ENCODE measurements at places on chromosomes 7 and 10. TPM values are rescaled to one million over a fixed set of nuclear protein-coding genes. Genes with fewer than 3 reads are reported as not detected.

The PAX4 gene
- not detected for polyA plus RNA-seq

GRCh38 chr10:22252801-22253579 lies 35.2 kb upstream of the EBLN1 start:
- H3K4me3 ChIP-seq, result peak overlapping the region; percentile 93
- peaks cover 9% of the 10 kb centered on the region for H3K27me3 ChIP-seq
- peak overlapping the region; percentile 97 for H3K27ac ChIP-seq
- peak; percentile 32 for DNase-seq
- H3K4me1 ChIP-seq, result peaks cover 2% of the 10 kb centered on the region
- H3K36me3 ChIP-seq, result no peaks in the 10 kb centered on the region

GRCh38 chr10:73887294-73888039 lies 13.1 kb upstream of the CAMK2G start:
- DNase-seq, result no peak
- H3K4me3 ChIP-seq, result no peak overlapping the region
- peaks cover 19% of the 10 kb centered on the region for H3K4me1 ChIP-seq
- H3K27ac ChIP-seq, result no peak overlapping the region
- no peaks in the 10 kb centered on the region for H3K36me3 ChIP-seq

- H3K27ac ChIP-seq, result no peak overlapping the region
- no peak overlapping the region for H3K4me3 ChIP-seq
- H3K36me3 ChIP-seq, result no peaks in the 10 kb centered on the region
- no peaks in the 10 kb centered on the region for H3K27me3 ChIP-seq
These were observed 162.1 kb downstream of the DIP2C start for GRCh38 chr10:527416-527815.

The EXOC4 gene
- 20.6 TPM for polyA plus RNA-seq

The CALML3 gene
- polyA plus RNA-seq, result not detected

The ABLIM1 gene
- 0.91 TPM for polyA plus RNA-seq

The CREB5 gene
- polyA plus RNA-seq, result 25.1 TPM

The GPR85 gene
- not detected for polyA plus RNA-seq

GRCh38 chr7:11430841-11431240 lies 401.2 kb downstream of the THSD7A start:
- DNase-seq, result no peak
- no peaks in the 10 kb centered on the region for H3K27me3 ChIP-seq
- H3K4me3 ChIP-seq, result no peak overlapping the region

The CALML5 gene
- not detected for polyA plus RNA-seq

DNA sequence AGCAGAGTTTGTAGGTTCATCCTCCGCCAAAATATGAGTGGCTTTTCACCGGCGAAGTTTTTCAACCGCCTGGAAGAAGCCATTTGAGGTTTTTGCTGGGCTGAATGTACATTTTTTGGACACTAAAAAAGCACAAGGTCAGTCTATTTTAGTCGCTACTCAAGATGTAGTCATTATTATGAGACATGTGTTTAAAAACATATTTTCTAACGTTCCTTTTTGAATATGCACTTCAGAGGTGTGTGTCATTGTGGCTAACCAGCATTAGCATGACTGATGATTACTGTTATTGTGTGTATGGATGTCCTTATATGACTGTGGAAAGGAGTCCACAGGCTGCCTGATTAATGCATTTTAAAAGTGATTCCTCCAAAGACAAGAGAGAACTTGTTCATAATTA lies 605.4 kb downstream of the INHBA start:
- DNase-seq, result no peak
- H3K36me3 ChIP-seq, result no peaks in the 10 kb centered on the region
- no peak overlapping the region for H3K27ac ChIP-seq
- no peaks in the 10 kb centered on the region for H3K4me1 ChIP-seq
- no peaks in the 10 kb centered on the region for H3K27me3 ChIP-seq
- no peak overlapping the region for H3K4me3 ChIP-seq

GRCh38 chr10:44853148-44853734 lies 57.9 kb upstream of the TMEM72 start:
- no peak overlapping the region for H3K4me3 ChIP-seq
- H3K27me3 ChIP-seq, result no peaks in the 10 kb centered on the region
- no peak overlapping the region for H3K27ac ChIP-seq
- no peaks in the 10 kb centered on the region for H3K36me3 ChIP-seq

GRCh38 chr7:38584443-38585210 lies 46.5 kb downstream of the AMPH start:
- H3K4me1 ChIP-seq, result no peaks in the 10 kb centered on the region
- H3K27ac ChIP-seq, result no peak overlapping the region

The PLPP4 gene
- polyA plus RNA-seq, result not detected

DNA sequence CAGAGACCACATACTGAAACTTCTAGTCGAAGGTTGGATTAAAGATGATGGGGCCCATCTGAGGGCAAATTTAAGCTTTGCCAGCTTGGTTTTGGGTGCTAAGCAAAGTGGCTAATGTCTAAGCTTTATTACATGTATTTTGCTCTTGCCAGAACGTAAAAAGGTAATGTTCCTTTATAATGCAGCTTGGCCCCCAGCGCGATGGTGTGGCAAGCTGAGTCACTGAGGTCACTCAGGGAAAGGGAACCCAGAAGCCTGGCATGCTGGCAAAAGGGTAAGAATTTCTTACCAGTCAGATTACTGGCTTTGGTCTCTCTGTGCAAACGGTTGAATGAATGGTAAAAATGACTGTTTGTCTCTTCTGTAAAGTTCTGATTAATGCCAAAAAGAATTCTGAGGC lies 158.3 kb upstream of the KCND2 start:
- H3K27me3 ChIP-seq, result no peaks in the 10 kb centered on the region
- no peaks in the 10 kb centered on the region for H3K4me1 ChIP-seq
- H3K36me3 ChIP-seq, result no peaks in the 10 kb centered on the region
- no peak overlapping the region for H3K4me3 ChIP-seq
- H3K27ac ChIP-seq, result no peak overlapping the region

The SPDYE5 gene
- 0.20 TPM for polyA plus RNA-seq

The LLCFC1 gene
- not detected for polyA plus RNA-seq

The GIMAP2 gene
- polyA plus RNA-seq, result 63.8 TPM

The MGAM2 gene
- not detected for polyA plus RNA-seq

The FEZF1 gene
- not detected for polyA plus RNA-seq

DNA sequence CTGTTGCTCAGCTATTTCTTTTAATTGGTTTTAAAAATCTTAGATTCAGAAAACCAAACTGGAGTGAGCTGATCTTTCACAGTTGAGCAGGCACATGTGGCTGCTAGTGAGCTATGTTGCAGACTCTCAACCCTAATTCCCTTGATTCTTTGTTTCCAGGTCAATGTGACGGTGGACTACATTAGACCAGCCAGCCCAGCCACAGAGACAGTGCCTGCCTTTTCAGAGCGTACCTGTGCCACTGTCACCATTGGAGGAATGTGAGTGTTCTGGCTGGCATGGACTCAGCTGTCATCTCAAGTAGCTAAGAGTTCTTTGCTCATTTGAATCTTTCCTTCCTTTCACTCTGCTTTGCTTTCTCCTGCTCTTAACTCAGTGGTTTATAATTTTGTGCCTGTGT lies 187.1 kb downstream of the LRRC4 start:
- no peak for DNase-seq
- no peaks in the 10 kb centered on the region for H3K27me3 ChIP-seq
- H3K36me3 ChIP-seq, result peaks cover 3% of the 10 kb centered on the region
- H3K4me3 ChIP-seq, result no peak overlapping the region
- H3K4me1 ChIP-seq, result peaks cover 16% of the 10 kb centered on the region
- H3K27ac ChIP-seq, result peak overlapping the region; percentile 61

DNA sequence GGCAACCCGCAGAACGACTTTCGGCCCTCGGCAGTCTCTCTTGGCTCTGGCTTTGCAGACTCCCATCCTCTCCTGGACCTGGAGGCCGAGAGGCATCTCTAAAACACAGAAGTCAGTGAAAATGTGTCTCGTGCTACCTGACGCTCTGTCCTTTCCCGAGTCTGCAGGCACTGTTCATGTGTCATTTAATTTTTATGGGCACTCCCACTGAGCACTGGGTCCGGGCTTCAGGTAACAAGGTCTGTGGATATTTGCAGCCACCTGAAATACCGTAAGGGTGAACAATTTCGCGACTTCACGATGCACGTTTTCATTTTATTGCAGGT lies 96.8 kb downstream of the GLRX3 start:
- no peak overlapping the region for H3K4me3 ChIP-seq
- H3K27ac ChIP-seq, result no peak overlapping the region
- H3K4me1 ChIP-seq, result no peaks in the 10 kb centered on the region
- H3K27me3 ChIP-seq, result peaks cover 4% of the 10 kb centered on the region

The TRIM50 gene
- polyA plus RNA-seq, result not detected

DNA sequence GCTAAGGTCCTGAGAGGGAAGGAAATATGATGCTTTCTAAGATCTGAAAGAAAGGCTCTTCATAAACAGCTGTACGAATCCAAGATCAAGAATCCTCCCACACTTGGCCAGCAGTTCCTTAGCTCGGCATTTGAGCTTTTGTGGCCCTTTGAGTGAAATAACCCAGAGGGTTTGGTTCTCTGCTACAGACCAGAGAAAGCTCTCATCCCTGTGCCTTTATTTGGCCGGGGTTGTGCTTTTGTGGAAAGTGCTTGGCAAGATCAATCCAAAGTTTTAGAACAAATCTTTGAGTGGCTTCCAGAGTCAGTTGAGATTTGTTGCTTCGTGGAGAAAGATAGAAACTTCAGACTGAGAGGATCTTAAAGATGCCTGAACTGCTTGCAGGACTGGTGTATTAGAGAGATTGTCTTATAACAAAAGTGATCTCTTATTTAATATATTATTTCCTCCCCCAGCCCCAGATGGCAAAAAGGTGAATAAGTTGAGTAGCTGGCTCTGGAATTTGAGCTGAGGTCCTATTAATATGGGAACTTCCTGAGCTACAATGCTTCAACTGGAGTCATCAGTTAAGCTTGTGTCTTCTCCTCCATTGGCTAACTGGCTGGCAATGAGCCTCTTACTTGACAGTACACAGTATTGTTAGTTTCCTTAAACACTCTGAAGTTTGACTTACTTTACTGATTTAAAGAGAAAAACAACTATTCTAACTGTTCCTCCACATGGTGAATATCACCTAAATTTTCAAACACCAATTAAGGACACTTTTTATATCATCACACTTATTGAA lies 687.3 kb downstream of the MAGI2 start:
- no peaks in the 10 kb centered on the region for H3K4me1 ChIP-seq
- H3K36me3 ChIP-seq, result no peaks in the 10 kb centered on the region
- H3K4me3 ChIP-seq, result no peak overlapping the region
- no peaks in the 10 kb centered on the region for H3K27me3 ChIP-seq
- no peak for DNase-seq
- no peak overlapping the region for H3K27ac ChIP-seq

DNA sequence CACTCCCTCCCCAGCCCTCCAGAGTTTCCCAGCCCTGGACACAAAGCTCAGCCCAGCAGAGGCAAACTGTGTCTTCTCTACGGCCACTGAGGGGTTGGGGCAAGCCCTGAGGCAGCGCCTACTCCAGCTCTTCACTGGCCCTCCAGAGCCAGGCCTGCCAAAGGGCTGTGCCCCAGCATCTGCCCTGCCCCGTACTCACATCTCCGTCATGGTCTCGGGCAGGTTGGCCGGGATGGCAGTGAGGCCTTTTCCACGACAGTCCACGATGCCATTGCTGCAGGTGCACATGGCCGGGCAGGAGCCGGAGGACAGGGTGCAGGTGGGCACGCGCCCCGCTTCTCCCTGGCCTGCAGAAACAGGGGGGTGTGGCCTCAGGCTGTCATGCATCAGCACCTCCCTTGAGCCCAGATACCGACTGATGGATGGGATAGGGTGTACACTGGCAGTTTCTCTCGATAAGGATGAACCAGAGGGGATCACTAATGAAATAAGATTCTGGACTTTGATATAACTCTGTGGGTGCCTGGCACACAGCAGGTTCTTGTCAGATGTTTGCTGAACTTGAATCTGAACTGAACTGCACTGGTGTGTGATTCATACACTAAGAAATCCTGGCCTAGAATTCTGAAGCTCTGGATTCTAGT lies 125.2 kb downstream of the SLIT1 start:
- no peaks in the 10 kb centered on the region for H3K36me3 ChIP-seq
- DNase-seq, result no peak
- no peak overlapping the region for H3K27ac ChIP-seq
- H3K27me3 ChIP-seq, result no peaks in the 10 kb centered on the region
- no peak overlapping the region for H3K4me3 ChIP-seq
- H3K4me1 ChIP-seq, result no peaks in the 10 kb centered on the region

Data from CD14-positive monocyte (primary cell).